Activated CD4-positive, alpha-beta T cell treated with anti-CD3 and anti-CD28 coated beads, Interleukin-2, Interleukin-4, amounts not matched to agents 100 ng/mL and 50 ng/mL, durations not matched to agents 16 hours and 8 hours (primary cell): ENCODE measurements at places on chromosomes 1 and 21.

DNA sequence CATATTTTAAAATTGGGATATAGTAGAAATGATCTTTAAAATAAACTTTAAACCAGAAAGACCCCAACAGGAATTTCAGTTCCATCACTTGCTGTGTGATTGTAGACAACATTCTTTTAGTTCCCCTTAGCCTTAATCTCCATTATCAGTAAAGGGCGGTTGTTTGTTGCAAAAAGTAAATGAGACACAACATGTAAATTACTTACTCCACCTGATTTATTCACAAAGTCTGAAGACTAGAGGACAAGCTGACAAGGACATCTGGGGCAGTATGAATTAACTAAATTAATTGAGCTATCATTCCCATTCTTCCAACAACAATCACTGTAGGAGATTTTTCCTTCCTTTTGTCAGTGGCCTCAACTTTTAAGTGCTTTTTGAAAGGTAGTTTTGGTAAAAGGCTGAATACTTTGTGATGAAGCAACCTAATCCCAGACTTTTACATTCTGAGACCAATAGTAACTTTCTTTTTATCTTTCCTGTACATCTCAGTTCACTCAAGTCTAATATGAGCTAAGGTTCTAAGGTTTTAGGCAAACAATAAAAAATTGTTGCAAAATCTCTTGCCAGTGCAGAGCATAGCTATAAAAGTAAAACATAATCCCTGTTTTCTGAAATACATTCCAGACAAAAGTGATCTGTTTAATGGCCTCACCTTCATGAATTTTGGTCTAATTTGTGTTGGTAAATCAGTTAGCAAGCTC lies 6.2 kb downstream of the SLC19A2 start:
- no peak for DNase-seq

DNA sequence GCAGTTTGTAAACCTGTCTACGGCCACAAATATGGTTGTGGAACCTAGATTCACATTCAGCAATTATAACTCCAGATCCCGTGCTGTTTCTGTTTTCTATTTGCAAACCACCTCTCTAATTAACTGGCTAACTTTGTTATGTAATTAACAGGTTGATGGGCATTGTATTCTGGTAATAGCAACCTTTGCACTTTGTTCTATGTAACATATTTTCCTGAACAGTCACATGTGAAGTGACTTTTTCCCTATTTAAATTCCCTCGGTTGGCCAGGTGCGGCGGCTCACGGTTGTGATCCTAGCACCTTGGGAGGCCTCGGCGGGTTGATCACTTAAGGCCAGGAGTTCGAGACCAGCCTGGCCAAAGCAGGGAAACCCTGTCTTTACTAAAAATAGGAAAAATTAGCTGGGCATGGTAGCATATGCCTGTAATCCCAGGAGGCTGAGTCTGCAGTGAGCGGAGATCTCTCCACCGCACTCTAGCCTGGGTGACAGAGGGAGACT lies 1.4 kb downstream of the ACADM start:
- no peak for DNase-seq

DNA sequence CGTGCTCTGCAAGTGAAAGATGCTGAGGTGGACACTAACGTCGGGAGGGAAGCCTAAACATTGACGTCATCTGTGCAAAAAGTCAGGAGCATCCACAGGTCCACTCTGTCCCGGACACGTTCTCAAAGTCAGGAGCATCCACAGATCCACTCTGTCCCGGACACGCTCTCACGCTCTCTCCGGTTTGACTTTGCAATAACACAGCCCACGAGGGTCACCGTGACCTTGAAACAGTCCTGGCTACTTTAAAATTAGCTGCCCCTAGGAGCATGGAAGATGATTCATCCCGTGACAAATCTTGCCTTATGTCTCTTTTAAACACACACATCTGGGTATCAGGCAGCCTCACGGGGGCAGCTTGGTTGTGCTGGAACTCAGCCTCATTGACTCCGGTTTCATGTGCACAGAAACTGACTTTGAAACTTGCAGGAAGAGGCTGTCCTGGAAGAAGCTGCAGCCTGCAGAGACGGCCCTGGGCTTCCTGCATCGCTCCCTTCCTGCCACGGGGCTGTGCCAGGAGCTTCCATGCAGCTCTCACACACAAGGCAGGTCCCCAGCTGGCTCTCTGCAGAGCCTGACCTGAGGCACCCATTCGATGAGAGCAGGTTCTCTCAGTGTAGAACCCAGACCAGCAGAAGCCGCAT lies 18.1 kb upstream of the COL18A1 start:
- no peak for DNase-seq

DNA sequence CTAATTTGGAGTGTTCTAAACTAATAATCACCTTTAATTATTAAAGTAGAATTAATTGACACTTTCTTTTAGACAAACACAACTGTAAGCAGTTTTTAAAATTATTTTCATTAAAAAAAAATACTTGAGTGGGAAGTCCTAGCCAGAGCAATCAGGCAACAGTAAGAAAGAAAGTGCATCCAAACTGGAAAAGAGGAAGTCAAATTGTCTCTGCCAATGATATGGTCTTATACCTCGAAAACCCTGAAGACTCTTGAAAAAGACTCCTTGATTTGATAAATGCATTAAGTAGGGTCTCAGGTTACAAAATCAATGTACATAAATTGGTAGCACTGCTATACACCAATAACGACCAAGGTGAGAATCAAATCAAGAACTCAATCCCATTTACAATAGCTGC lies 83.0 kb upstream of the GADD45A start:
- no peak for DNase-seq

- DNase-seq = no peak
Observed at GRCh38 chr1:225699336-225699735, 46.4 kb upstream of the ENAH start.

DNA sequence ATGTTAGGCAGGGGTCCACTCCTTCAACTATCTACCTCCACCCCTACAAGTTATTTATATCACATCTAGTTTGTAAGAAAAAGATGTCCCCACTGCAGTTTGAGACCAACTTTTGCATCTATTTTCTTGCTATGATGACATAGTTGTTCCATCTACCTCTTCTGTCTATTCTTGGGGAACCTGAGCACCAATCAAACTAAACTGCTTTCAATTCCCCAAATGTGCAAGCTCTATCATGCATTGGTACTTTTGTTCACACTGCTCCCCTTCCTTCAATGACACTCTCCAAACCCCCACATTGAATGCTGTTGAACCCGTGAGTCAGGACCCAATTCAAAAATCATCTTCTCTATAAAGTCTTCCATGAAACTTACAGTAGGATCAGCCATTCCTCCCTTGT lies 16.0 kb upstream of the FRRS1 start:
- no peak for DNase-seq

- DNase-seq = peak; percentile 22
Observed at GRCh38 chr1:61160526-61160925, 78.2 kb downstream of the NFIA start.

DNA sequence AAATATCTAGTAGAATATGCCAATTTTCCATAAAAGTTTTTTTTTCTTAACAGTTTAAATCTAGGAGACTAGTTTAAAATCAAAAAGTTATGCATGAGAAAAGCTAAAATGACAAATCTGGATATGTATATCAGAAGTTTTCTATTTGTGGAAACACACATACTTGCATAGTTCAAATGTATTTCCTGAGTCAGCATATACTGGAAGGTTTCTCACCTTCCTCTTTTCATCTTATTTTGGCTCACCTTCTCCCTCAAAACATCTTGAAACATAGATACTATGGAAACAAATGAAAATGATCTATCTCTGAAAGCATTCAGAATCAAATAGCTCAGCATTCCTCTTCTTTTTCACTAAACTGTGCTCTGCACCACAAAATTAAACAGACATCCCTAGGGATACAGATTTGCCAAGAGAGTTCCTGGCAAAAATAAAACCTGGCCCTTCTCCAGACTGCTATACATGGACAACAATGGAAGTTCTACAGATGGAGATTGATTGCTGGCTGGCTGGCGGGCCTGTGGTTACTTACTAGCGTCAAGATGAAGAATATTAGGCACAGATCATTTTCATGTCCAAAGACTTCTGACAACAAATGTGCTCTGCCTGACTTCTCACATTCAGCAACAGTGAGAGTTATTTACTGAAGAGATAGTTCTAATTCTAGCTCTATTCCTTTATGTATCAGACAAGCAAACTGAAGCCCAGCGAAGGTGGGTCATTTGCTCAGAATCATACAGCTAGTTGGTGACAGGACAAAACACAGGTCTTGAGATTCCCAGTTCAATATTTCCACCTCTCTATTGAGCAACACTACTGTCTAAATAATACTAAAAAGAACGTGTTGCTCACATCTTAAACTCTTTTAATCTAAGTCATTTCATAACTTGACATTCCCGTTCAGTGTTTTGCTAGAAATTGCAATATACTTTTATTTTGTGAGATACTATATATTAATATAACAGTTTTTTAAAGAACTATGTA lies 26.6 kb downstream of the DIPK1A start:
- no peak for DNase-seq

DNA sequence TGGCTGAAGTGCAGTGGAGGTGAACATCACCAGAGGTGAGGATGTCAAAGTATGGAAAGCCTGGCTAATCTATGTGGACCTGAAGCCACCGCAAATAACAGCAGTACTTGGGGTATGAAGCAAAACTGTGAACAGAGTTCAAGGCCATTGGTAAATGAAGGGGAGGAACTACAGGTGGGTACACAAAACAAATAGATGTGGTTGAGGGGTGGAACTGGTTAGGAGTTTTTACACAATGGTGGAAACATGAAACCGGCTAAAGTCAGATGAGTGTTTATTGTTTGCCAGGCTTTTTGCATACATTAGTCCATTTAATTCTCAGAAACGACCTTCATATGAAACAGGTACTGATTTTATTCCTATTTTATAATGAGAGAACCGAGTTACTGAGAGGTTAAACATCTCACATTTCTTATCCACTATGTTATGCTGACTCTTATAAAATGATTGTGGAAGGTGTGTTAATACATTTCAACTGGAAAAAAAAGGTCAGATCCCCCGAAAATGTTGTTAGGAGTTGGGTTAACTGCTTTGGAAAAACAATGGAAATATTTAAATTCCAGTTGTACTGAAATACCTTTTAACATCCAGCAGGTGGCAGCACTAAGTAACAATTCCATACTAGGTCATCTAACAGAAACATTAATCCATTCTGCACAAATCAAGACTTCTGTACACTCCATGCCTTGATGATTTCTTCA lies 44.3 kb upstream of the GTF2B start:
- DNase-seq = peak; percentile 32

- DNase-seq = peak; percentile 13
Observed at GRCh38 chr1:225652729-225653462, at the start of gene ENAH. Gene ENAH (minus strand): TSS chr1:225653123. CDS start chr1:225652690, 433 bp downstream.

- DNase-seq = no peak
Observed at GRCh38 chr21:42426876-42427480, 23.3 kb downstream of the UBASH3A start.

GRCh38 chr1:11143907-11144306 lies 44.2 kb upstream of the EXOSC10 start:
- DNase-seq = peak; percentile 13

GRCh38 chr1:9111957-9112356 lies 16.9 kb downstream of the GPR157 start:
- DNase-seq = peak; percentile 24

DNA sequence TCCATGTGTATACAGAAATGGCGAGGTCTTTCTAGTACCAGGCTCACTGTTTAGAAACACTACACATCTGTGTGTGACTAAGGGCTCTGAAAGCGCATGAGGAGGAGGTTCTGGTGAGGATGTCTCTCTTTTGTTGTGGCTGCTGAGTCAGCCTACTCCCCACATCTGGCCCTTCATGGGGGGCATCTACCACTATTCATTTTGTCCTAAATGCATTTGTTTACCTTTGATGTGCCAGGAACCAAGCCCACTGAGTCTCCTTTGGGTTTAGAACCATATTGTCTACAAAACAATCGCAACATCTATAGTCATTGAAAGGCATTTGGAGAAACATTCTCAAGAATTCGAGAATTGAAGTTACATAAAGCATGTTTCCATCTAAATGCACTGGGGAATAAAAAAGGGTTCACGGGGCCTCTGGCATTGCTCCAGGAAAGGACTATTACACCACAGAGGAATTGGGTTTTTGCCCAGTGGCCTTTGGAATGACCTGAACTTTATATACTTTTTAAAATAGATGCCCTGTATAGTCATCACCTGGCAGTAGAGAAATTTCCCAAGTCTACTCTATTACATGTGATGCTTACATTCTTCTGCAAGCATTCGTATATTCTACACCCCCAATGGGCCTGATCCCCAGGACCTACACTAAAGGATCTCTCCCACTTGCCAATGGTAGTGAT lies 35.1 kb upstream of the ADORA3 start:
- no peak for DNase-seq

GRCh38 chr1:223538981-223539380 lies 126.5 kb downstream of the CAPN8 start:
- no peak for DNase-seq

- DNase-seq = peak; percentile 6
Observed at GRCh38 chr1:117284399-117285215, 73.9 kb upstream of the VTCN1 start.

GRCh38 chr1:244436336-244437085 lies 15.2 kb downstream of the ADSS2 start:
- DNase-seq = no peak

DNA sequence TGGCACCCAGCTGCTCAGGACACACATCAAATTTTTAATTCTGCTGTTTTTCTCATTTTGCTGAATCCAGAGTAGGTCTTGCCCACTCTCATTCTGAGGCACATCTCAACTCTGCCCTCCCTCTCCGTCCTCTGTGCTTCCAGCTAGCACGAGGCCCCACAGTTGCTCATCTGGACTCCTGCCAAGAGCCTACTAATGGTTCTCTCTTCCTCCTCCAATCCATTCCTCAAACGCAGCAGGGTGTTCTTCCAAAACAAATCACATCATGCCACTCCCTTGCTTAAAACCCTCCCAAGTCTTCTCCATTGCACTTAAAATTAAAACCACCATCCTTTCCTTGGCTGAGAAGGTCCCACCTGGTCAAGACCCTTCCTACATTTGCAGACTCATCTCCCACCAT lies 49.8 kb upstream of the SCAF4 start:
- no peak for DNase-seq

GRCh38 chr1:213905344-213905743 lies 82.4 kb upstream of the PROX1 start:
- no peak for DNase-seq

DNA sequence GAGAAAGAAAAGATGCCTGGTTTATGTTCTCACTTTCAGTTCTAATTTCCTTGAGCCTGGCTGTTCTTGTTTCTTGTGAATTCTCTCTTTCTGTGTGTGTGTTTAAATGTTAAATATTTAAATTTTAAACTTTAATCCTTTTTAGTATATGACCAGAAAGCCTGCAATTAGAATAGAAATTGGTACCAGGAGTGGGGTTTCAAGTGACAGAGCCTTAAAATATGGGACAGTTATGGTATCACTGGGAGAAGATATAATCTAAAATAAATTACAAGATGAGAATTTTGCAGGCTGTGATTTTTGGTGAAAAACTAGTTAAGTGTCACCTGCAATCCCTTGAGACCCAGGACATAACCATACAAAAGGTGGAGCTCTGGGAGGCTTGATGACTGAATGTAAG lies 81.4 kb downstream of the SYT6 start:
- no peak for DNase-seq

DNA sequence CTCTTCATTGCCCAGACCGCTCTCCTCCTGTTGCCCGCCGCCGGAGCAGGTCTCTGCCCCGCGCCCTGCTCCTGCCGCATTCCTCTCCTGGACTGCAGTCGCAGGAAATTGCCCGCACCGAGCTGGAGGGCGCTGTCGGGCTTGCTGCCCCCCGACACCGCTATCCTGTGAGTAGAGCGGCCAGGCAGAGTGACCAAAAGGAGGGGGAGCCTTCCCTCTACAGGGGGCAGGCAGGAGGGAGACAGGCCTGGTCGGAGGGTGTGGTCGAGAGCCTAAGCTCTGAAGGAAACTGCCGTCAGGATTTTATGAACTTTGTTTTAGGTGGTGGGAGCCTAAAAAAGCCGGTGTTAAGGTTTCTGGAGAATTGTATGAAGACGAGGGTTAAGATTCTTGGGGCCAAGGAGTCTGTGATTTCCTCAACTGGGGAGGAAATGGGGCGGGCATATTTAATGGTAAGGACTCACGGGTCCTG lies 517 bp downstream of the LRIG2 start:
- no peak for DNase-seq
